Lower leg skin (tissue), 4 donors: ENCODE measurements at places on chromosomes 1 and 21. TPM values are rescaled to one million over a fixed set of nuclear protein-coding genes. Genes with fewer than 3 reads are reported as not detected.

DNA sequence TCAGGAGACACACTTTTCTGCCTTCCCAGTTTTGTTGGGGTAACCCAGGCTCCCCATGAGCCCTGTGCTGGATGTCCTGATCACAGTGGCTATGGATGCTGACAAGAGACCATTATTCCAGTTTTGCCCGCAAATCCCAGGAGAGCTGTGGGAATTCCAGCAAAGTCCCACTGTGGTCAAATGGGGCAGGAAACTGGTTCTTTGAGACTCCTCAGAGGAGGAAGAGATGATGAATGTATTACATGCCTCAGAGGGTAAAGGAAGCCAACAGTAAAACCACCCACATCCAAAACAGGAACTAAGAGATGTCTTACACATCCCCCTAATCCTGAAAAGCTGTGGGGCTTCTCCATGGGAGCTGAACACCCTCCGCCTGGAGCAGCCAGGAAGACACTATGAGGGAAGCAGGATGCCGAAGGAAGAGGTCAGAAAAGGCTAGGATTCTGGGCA lies 12.8 kb upstream of the MPZL1 start:
- no peak for DNase-seq

DNA sequence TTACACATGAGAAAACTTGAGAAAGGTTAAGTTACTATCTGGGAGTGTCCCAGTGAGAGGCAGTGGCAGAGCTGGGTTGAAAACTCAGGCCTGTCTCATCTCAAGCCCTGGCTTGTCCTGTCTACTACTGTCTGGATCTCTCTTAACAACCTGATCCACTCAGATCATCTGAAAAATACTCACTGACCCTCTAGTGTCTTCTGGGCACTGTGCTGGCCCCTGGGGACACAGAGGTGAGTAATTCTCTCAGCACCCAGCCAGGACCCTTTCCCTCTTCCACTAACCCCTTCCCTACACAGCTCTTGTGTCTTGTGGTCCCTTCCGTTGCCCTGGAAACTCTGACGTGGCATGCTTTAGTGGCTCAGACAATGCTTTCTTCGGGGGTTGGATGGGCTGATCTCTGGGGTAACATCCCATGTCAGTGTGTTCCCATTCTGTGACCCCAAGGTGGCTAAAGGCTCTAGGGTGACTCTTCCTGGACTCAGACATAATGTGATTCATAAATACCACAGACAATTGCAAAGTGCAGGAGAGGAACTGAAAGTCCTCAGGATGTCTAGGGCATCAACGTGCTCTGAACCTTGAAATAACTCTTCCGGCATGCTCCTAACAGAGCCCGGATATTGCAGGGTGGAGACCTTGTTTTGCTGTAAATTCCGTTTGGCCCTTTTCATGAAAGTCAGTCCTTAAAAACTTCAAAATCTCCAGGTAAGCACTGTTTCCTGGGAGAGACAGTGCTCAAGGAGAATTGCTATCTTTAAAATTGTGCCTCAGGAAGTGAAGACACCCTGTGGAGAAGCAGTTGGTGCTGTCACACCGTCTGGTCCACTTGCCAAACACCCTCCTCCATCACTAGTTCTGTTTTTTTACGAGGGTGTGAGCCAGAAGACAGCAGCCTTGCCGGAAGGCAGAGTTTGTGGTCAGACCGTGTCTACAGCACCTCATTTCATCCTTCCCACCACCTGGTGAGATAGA lies 4.0 kb downstream of the SHISAL2A start:
- peak; percentile 67 for DNase-seq

DNA sequence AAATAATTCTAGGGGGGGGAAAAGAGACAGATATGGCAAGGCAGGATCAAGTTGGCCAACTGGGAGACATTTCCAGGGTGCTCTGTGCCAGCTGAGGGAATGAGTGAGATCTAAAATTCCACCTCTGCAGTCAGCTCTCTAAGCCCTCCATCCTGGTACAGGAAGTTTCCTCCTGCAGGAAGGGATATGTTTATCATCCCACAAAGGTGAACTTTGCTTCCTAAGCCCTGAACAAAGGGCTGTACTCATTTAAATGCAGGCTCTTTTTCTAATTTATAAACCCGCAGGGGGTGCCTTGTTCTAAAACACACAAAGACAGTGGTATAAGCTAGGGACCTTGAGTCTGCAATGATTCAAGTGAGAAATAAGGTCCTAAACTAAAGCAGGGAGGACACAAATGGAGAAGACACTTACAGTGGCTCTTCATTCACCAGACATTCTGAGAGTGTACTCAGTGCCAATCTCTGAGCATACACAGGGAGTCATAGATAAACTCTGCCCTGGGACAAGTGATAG lies 3.6 kb upstream of the TNFSF4 start:
- no peak for DNase-seq

GRCh38 chr1:112881742-112882127 lies 74.3 kb downstream of the SLC16A1 start:
- DNase-seq: no peak

GRCh38 chr1:75990686-75991085 lies 58.5 kb upstream of the ASB17 start:
- DNase-seq: no peak

DNA sequence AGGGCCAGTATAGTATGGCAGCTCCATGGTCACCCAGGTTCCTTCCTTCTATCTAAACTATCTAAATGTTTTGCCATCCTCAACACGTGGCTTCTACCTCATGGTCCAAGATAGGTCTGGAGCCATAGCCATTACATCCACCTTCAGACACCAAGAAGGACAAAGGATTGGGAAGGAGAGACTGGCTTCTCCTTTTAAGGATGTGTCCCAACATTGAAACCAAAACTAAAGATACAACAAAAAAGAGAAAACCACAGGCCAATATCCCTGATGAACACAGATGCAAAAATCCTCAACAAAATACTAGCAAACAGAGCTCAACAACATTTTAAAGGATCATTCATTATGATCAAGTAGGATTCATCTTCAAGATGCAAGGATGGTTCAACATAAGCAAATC lies 24.8 kb downstream of the HSD11B1 start:
- no peak for DNase-seq

UBE2U gene
- total RNA-seq: not detected

KDF1 gene
- 36.4 TPM for total RNA-seq

PCBP3 gene
- total RNA-seq: not detected
